ENCODE measurements at places on chromosomes 3 and 15. TPM values are rescaled to one million over a fixed set of nuclear protein-coding genes. Genes with fewer than 3 reads are reported as not detected.

GRCh38 chr15:92805080-92805690, 94.9 kb upstream of the CHD2 start:
- DNase-seq = no peak

DNA sequence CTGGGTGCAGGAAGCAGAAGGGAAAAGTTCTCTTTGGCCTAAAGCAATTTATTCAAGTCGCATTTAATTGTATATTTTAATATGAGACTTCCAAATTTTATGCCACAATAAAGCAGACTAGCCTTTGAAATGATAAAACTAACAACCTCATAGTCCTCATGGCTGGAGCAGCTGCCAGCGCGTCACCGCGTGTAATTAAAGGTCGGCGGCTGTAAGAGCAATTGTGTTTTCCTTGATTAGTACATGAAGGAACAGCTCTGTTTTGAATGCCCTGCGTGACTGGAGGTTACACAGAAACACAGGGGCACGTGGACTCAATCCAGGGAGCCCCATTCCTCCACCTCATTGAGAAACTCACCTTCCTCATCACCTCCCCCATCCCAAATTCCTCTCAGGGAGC, 10.1 kb upstream of the LRRC15 start:
- no peak for DNase-seq

DNA sequence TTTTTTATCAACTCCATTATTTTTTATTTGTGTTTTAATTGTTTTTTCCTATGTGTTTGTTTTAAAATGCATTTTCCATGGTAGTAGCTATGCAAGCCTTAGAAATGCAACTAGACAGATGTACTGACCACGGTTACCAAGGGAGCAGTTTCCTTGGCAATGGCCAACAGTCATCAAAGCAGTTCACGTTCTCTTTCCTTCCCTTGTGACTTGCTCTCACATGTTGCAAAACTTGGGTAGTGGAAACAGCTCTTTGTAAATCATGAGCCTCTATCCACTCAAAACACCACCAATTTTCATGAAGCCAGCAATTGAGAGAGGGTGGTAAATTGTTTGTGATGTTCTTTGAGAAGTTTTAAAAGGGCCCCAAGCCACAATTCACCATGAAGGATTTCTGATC, 499.4 kb upstream of the MDFIC2 start:
- no peak for DNase-seq

PLSCR1 gene
- 85.1 TPM for polyA plus RNA-seq
